Forelimb muscle (tissue), 1 donor: ENCODE measurements at places on chromosomes 6 and 20. TPM values are rescaled to one million over a fixed set of nuclear protein-coding genes. Genes with fewer than 3 reads are reported as not detected.

DNA sequence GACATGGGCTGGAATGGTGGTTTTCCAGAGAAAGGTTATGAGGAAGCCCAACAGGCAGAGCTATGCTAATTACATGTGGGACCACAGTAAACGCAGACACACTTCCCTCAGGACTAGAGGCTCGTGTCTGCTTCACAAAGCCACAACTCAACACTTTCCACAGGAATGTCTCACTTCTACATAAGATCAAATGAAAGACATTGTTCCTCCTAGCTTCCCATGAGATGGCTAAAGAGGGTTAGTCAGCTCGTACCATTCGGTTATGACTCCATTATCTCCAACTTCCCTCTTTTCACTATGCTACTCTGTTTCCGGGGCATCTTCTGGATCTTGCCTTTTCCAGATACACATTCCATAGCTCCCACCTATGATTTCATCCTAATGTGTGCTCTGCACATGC is 29.1 kb upstream of the ZC3H12D start:
- no peak for DNase-seq

Gene VSX1
- polyA plus RNA-seq = not detected

- no peak for DNase-seq
Measured at GRCh38 chr6:148578489-148578814, 168.4 kb upstream of the UST start.

DNA sequence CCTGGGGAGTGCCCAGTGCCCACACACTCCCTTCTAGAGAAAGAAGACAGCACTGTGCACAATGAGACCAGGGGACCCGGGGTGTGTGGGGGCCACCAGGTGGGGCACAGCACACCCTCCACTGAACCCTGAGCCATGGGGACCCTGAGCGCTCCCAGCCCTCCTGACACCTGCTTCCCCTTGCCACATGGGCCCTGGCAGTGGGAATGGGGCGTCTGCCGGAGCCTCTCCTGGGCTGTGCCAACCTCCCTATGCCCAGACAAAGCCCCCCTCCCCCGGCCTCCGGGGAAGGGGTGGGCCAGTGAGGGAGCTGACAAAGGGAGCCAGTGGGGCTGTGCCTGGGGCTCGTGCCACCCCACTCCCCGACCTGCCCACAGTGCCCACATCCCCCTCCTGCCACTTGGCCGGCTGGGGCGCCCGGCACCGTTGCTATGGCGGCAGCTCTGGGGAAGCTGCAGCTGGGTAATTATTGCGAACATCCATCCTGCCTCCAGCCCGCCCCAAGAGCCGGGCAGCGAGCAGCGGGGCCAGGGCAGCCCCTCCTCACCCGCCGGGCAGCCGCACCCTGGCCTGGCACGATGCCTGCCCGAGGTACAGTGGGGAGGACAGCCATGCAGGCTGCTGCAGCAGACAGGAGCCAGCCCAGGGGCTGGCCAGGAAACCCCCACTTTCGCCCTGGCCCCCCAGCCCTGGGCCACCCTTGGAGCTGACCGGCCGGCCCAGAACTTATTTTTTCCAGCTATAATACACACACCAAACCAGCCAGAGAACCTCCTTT is 41.9 kb upstream of the NOL4L start:
- DNase-seq = no peak

Gene KIAA0408
- 16.1 TPM for polyA plus RNA-seq

Gene CDH4
- polyA plus RNA-seq = 1.2 TPM

- no peak for DNase-seq
Measured at GRCh38 chr20:61757-62156, 25.7 kb upstream of the DEFB125 start.

DNA sequence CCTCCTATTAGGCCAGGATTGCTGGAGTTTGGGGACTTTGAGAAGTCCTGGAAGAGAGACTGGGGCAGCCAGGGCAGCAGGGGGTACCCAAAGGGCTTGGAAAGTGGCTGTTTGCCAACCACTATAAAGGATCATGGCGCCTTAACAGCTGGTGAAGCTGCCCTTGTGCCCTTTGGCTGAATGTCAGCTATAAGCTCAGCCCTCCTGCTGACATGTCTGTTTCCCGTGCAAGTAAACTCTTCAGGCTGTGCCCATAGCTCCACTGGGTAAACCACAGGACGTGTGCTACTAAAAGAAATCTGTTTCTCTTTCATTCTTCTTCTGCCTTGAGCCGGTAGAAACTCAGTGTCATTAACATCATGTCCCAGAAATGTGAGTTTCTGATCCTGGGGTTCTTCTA is 97.3 kb downstream of the CAP2 start:
- DNase-seq = no peak

- no peak for DNase-seq
Measured at GRCh38 chr6:29489286-29489685, 1.5 kb upstream of the MAS1L start.

Gene SLC2A10
- 16.1 TPM for polyA plus RNA-seq

Gene TMEM217
- 0.71 TPM for polyA plus RNA-seq

DNA sequence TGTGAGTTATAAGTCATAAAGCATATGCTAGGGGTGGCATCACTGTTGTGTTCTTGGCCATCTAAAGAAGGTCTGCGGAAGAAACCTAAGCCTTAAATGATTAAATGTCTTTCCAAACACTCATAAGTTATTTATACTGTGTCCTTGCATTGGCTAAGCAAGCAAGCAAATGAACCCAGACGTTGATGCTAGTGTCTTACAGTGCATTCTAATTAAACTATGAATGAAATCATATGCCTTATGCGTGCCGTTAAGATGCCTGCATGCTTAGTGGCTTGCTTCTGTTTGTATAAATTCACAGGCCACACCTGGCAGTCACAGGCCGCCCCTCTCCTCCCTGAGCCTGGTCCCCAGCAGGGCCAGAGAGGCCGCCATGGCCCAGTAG is 49.9 kb downstream of the RIN2 start:
- DNase-seq = no peak

Gene RPP40
- 12.5 TPM for polyA plus RNA-seq

Gene TREM2
- polyA plus RNA-seq = not detected
